ENCODE measurements at places on chromosomes 7 and 10.

DNA sequence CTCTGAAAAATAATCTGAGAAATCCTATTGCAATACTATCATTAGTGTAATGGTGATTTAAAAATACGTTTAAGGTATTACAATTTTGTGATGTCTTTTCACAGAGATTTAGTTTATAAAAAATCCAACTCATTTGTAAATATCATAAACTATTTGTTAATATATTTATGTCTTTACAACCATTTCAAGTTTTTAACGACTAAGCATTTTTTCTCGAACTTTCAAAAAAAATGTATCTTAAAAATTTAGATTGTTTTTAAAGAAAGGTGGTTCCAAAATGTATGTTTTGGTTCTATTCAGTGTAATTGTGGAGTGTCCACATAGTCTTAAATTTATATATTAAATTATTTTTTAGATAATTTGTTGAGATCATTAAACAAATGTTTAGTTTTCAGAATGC lies 134.2 kb upstream of the TEX47 start:
- no peak for DNase-seq

- no peak for DNase-seq
These were observed 117.6 kb downstream of the NRP1 start for GRCh38 chr10:33216661-33217427.

DNA sequence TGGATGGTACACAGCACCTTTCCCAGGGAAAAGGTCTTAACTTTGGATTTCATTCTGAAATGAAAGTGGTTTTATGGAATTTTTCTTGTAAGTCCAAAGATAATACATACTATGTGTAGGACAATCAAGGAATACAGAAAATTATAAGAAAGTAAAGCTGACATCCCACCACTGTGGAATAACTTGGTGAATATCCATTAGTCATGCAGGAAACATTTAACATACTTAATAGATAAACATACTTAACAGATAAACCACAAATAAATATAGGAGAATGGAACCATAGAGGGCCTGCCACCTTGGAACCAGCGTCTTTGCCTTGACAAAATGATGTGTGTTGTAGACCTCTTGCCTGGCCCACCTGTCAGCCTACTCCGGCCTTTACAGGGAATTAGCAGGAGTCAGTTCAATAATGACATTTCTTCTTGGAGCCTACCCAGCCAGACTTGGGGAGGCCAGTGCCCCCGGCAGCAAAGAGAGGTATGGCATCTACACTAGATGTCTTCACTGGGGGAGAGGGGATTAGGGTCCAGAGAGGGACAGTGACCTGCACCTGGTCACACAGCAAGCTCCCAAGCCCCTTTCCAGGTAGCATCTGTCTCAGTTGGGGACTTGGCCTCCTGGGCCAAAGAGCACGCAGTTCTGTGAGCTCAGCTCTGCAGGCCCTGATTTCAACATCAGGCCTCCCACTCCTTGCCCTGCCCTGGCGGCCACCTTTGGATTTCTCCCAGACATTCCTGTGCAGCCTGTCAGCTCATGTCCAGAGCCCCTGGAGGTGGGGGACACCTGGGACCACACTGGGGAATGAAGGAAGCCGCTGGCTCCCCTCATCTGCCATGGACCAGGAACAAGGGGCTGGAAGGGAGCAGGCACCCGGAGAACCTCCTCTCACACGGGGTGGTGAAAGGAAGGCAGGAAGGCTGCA lies 112.6 kb upstream of the PPIF start:
- peak; percentile 80 for DNase-seq

DNA sequence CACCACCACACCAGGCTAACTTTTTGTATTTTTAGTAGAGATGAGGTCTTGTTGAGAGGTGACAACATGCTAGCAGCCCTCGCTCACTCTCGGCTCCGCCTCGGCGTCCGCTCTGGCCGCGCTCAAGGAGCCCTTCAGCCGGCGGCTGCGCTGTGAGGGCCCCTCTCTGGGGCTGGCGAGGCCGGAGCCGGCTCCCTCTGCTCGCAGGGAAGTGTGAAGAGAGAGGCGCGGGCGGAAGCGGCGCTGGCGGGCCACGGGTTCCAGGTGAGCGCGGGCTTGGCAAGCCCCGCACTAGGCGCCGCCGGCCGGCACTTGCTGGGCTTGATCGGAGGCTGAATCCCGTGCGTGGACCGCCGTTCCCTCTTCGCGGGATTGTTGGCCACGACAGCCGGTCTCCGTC lies 83.0 kb downstream of the EEPD1 start:
- DNase-seq, result no peak

- DNase-seq, result no peak
These were observed 1.8 kb upstream of the GALNT17 start for GRCh38 chr7:71130031-71130679.

DNA sequence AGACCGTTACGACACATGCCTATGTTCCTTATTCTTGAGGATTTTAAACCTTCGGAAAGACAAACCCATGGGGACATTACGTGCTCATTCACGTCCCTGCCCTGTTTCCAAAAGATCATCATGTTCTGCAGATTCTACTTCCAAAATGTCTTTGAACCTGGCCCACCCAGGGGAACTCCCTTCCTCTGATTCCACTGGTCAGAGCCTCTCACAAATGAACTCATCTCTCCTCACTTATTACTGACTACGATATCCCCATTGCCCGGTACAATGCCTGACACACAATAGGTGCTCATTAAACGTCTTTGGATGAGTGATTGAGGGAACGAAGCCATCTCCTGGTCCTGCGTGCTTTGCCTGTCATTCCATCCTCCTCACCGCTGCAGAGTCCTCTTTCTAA lies 168.3 kb upstream of the RNF32 start:
- DNase-seq, result no peak

DNA sequence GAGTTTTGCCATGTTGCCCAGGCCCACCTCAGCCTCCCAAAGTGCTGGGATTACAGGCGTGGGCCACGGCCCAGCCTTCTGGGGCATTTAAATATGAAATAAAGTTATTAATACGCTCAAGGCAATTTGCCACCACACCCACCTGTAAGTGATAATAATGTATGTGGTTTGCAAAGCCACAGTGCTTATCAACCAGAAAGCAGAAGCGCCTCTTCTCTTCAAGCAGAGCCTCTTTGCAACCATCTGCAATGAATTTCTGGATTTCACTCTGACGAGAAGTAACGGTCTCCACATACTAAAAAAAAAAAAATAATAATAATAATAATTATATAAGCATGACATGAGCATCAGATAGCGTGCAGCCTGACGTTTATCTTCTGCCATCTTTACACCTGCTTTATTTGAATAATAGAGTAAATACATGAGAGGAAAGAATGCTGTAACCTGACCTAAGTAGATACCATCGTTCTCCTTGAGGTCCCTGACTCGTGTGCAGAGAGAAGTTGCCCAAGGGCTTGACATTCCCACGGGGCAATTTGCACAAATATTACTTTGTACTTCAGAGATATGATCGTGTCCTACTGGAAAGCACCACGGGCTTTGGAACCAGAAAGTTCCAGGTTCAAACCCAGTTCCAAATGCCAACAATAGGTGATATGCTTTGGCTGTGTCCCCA lies 34.0 kb downstream of the BRI3 start:
- no peak for DNase-seq

GRCh38 chr10:72690071-72690755 lies 1.7 kb upstream of the MCU start:
- DNase-seq, result no peak

- DNase-seq, result no peak
These were observed 164.6 kb downstream of the SKAP2 start for GRCh38 chr7:26699766-26700165.

GRCh38 chr7:21806388-21806787 lies 139.3 kb downstream of the CDCA7L start:
- peak; percentile 23 for DNase-seq

DNA sequence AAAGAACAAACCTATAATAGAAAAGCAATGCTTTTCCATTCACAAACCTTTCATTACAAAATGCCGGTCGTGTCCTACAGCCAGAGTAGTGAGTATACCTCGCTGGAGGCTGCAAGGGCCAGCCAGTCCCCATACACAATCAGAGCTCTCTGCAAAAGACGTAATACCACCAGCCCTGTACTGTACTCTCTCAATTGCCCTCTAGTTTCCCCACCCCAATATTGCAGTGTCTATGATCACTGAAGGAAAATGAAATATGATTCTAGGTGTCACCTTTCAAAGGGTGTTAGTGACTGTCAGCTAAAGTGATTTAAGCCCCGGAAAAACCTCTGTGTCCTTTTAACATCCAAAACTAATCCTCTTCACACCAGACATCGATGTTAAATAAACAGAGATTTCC lies 24.8 kb downstream of the PLXNA4 start:
- no peak for DNase-seq

DNA sequence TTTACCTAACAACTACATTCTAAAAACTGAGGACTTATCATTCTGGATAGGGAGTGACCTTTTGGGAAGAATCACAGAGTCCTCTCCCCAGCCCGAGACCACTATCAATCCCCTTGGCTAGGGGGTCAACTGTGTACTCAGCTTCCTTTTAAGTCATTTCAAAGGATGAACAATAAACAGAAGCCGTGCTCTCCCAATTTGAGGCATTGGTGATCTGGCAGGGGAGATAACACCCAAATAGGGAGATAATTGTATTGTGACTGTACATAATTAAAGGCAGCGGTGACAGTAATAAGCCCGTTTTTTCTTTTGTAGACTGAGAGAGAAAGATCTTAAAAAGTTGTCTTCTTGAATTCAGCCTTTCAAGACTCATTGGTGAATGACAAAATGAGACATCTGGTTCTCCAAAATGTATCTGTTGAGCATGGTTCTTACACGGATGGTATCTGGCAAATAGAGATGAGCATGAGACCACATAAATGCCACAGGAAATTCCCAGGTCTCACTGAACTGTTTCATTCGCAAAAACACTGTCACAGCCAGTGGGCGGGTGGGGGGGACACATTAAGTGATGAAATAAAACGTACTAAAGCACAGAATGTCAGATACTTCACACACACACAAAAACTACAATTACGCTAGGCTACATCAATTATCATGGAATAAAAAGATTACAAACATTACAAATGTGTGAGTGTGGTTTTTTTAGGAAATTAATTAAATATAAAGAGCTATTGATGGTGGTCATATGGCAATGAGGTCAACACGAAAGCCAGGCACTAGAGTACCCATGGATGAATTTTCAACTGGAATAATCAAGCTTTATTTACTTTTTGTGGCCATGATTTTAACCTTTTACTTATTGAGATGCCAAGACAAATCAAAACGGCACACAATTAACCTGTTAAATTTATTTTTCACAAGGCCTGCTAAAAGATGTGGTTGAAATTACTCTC lies 108.4 kb downstream of the HIPK2 start:
- DNase-seq, result no peak

DNA sequence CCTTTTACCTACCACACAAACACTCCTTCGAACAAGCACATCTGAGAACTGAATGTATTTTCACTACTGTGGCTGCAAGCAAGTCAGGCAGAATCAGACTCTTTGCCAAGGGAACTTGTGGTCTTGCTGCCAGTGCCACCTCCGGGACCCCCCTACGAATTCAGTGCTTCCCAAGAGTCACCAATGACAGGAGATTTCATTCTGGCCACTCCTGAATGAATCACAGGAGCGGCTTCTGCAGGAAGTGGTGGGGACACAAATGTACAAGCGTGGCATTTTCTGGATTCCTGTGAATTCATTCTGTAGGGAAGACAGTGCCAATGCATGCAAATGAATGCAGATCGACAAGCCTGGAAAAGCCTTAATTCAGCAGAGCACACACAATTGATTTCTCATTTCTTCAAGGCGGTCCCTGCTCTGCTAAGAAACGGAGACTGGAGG lies 161.2 kb downstream of the CAMK1D start:
- no peak for DNase-seq

- DNase-seq, result no peak
These were observed 86.0 kb downstream of the SEMA3E start for GRCh38 chr7:83562960-83563359.

DNA sequence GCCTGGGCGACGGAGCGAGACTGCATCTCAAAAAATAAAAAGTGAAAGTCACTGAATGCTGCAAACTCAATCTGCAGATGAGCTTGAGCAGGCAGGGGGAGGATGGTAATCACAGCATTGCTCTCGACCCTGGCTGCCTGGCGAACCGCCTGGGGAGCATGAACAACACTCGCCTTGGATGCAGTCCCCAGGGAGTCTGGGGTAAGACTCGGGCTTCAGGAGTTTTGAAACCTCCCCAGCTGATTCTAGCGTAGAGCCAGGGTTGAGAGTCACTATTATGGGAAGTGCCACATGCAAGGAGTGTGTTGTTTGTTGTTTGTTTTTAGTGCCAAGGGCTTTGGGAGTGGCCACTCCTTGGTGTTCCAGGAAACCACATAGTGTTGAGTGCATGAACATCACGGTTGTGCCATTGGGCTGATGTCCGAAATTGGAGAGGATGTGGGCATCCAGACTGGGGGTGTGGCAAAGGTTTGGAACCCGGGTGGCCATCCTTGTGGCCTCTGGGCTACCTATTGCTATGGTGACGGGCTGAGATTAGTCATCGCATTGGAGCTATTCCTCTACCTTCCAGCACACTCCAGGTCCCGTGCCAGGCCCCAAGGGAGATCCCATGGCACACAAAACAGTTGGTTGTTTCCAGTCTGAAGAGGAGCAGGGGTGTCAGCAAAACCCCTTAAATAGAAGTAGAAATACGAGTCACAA lies 92.6 kb downstream of the RGS10 start:
- DNase-seq, result no peak

DNA sequence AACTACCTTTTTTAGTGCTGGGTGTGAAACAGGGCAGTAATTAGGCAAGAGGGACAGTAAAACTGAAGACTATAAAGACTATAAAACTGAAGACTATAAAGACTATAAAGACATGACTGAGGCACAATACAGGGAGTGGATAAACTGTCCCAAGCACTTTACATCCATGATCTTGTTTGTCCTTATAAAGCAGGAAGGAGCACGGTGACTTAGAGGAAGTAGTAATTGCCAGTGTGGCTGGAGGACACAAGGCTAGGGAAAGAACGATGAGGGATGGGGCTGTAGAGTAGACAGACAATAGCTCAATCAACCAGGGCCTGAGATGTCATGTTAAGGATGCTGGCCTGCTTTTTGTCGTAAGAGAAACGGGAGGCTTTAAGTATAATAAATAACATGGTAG lies 26.0 kb downstream of the DNAJC12 start:
- DNase-seq, result no peak

DNA sequence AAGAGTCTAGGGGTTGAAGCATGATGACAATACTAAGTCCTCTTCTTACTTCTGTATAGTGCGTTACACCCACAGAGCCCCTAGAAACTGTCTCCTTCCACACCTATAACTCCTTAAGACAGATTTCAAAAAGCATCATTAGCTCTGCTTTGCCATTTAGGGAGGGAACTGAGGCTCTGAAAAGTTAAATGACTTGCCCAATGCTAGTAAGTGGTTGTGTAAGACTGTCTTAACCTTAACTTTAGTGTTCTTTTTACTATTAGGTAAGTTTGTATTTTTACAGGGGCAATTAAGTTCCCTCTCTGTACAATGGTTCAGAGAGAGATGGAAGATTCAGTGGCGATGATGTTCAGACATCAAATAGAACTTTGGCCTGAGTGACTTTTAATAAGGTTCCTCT lies 72.7 kb upstream of the ASAH2 start:
- no peak for DNase-seq

GRCh38 chr10:72024596-72024995 lies 60.4 kb downstream of the CHST3 start:
- no peak for DNase-seq
